ENCODE measurements at places on chromosomes 7 and 10. TPM values are rescaled to one million over a fixed set of nuclear protein-coding genes. Genes with fewer than 3 reads are reported as not detected.

Gene ADCY1
- total RNA-seq = not detected

Gene RASSF4
- total RNA-seq = 1.2 TPM

Gene HTR7
- total RNA-seq = not detected

Gene SORCS1
- total RNA-seq = not detected

Gene PTPRE
- 3.4 TPM for total RNA-seq

Data from HT-29 (cell line).